ENCODE measurements at places on chromosomes 6 and 20.

- no peak for DNase-seq
- no peak overlapping the region for H3K27ac ChIP-seq
- no peaks in the 10 kb centered on the region for H3K27me3 ChIP-seq
- no peaks in the 10 kb centered on the region for H3K4me1 ChIP-seq
Measured at GRCh38 chr20:57451795-57452661, 60.8 kb downstream of the RBM38 start.

DNA sequence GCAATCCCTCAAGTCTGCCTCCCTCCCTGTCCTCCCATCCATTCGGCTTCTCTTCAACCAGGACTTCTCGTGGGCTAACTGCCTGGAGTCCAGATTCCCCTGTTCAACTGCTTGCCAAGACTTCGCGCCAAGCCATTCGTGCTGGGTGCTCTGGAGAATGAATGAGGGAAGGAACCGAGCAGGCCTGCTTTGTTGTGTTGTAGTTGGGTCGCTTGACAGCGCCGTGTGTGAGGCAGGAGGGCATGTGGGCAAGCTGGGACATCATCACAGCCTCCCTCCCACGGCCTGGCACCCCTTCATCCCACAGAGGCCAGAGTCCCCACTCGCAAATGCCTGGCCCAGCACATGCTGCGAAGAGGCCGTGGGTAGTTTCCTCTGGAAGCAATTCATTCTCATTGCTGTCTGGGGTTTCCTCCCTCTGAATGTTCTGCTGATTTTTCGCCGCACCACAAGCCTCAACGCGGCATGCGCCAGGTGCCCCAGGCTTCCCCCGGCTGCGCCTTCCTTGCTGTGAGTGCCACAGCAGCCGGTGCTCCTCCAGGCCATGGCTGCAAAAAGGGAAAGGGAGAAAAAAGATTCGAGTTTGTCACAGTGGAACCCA lies 336.0 kb downstream of the QKI start:
- DNase-seq: no peak
- H3K4me3 ChIP-seq: no peak overlapping the region
- no peaks in the 10 kb centered on the region for H3K4me1 ChIP-seq
- no peaks in the 10 kb centered on the region for H3K36me3 ChIP-seq
- H3K27me3 ChIP-seq: no peaks in the 10 kb centered on the region

DNA sequence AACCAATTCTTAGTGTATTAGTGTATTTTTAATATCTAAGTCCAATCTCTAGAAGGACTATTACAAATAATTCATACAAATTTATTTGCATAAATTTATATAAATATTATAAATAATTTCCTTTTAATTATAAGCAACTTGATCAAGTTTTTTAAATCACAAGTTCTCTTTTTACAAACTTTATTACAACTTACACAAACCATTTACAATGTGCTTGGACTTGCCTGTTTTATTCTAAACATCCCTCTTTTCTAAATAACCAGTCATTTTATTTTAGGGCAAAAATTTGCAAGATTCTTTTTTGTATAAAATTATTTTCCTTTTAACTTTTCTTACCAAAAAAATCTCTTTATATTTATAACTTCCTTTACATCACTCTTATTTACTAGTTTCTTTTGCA lies 83.5 kb upstream of the SYNCRIP start:
- no peaks in the 10 kb centered on the region for H3K36me3 ChIP-seq
- no peaks in the 10 kb centered on the region for H3K4me1 ChIP-seq
- no peaks in the 10 kb centered on the region for H3K27me3 ChIP-seq
- H3K4me3 ChIP-seq: no peak overlapping the region

DNA sequence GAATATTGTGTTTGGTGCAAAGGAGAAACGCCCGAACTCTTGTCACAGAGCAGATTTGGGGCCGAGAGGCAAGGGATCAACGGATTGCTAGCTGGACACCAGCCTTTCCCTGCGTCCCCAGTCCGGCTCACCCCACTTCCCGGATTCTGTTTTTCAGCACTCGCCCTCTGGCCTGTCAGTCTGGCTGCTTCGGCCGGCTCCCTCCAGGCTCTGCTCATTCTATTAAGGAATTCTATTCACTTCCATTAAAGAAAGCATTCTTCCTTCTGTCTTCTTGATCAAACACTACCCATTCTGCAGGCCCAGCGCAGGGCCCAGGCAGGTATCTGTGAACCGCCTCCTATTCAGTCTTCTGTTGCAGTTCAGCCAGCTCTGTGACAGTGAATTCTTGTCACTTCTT lies 91.7 kb downstream of the RNF182 start:
- no peak for DNase-seq
- no peaks in the 10 kb centered on the region for H3K36me3 ChIP-seq
- no peak overlapping the region for H3K27ac ChIP-seq
- H3K4me3 ChIP-seq: no peak overlapping the region
- no peaks in the 10 kb centered on the region for H3K27me3 ChIP-seq

GRCh38 chr20:22394583-22394982 lies 189.8 kb downstream of the FOXA2 start:
- DNase-seq: no peak
- no peak overlapping the region for H3K4me3 ChIP-seq
- peaks cover 4% of the 10 kb centered on the region for H3K4me1 ChIP-seq
- H3K27me3 ChIP-seq: no peaks in the 10 kb centered on the region
- no peak overlapping the region for H3K27ac ChIP-seq

DNA sequence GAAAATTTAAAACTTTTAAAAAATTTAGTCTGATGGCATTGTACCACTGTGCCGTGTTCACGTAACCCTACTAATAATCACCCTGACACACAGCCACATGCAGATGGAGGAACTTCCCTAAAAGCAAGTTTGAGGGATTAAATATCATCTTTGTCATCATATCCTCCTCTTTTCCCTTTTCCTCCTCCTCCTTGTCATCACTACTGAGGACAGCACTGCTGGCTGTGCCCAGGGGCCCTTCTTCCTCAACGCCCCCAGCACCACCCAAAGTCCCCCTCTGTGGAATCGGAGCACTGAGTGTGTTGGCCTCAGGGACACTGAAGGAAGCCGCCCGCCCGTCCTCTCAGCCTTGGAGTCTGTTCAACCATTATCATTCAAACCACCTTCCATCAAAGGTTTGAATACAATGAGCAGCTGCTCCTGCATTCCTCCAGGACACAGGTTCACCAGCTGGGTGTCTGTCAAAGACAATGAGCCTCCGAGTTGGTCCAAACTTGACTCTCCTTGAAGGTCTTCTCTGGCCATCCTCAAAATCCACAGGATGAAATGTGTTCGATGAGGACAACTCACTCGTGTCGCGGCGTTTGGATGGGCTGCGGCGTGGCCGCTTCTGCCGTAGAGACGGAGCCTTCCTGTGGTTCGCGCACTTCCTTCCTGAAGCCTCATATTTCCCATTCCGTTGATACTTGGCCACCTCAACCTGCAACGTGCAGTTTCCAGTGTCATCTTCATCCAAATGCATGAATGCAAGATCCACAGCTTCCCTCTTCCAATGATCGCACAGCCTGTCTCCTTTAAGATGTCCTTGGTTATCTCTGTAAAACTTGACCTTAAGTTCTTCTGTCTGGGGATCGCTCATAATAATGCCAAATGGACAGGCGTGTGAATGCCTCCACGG lies 23.3 kb downstream of the NQO2 start:
- H3K27me3 ChIP-seq: no peaks in the 10 kb centered on the region
- peaks cover 7% of the 10 kb centered on the region for H3K4me1 ChIP-seq
- no peak overlapping the region for H3K27ac ChIP-seq
- DNase-seq: no peak
- no peak overlapping the region for H3K4me3 ChIP-seq

GRCh38 chr20:9912858-9913434 lies 74.1 kb upstream of the PAK5 start:
- no peaks in the 10 kb centered on the region for H3K4me1 ChIP-seq
- H3K36me3 ChIP-seq: no peaks in the 10 kb centered on the region
- H3K4me3 ChIP-seq: no peak overlapping the region
- DNase-seq: peak; percentile 31

DNA sequence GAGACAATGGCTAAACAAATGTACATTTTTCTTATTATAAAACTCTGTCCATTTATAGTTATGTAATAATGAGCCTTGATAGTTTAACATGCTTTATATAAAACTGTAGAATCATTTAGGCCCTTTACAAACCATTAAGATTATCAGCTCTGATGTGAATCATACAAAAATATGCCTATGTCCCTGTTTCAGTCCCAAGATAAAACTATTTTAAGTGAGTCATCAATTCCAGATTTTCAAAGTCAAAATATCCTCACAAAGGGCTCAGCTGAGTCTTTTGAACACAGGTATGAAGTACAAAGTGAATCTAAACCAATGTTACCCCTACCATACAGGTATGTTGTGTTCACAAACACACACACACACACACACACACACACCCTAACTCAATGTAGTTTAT lies 88.0 kb downstream of the PTPRK start:
- H3K36me3 ChIP-seq: no peaks in the 10 kb centered on the region
- no peak overlapping the region for H3K4me3 ChIP-seq
- no peaks in the 10 kb centered on the region for H3K27me3 ChIP-seq
- H3K4me1 ChIP-seq: no peaks in the 10 kb centered on the region
- no peak overlapping the region for H3K27ac ChIP-seq

DNA sequence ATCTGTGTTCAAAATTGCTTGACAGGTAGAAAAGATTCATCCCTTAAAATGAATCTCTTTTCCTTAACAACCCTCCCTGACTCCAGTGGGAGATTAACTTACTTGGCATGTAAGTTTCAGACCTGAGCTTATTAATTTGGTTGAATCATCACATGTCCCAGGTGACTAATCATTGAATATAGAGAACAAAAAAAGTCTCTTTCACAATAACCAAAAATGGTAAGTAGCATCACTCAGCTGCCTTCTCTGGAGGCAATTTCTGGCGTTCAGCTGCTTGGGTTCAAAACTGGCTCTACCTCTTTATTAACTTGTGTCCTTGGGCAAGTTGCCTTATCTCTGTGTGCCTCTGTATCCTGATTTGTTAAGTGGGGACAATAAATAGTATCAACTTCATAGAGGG lies 2.9 kb downstream of the C6orf141 start:
- no peak for DNase-seq
- no peak overlapping the region for H3K27ac ChIP-seq
- no peaks in the 10 kb centered on the region for H3K36me3 ChIP-seq
- peaks cover 4% of the 10 kb centered on the region for H3K27me3 ChIP-seq
- no peak overlapping the region for H3K4me3 ChIP-seq
- no peaks in the 10 kb centered on the region for H3K4me1 ChIP-seq

DNA sequence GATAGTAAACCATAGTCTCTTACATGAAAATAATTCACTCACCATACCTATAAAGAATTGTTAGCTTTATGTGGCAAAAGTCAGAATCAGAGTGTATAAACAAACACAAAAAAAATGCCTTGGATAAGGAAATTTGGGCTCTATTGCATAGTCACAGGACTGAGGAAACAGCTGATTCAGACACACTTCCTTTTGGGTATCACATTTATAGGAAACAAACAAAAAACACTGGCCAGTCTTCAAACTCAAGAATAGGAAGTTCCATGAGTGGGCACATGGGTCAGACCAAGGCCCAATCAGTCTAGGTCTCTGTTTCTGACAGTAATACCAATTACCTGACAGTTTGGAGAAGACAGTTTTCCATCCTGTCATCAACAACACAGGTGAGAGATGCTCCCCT lies 8.0 kb downstream of the SLC18B1 start:
- no peak for DNase-seq
- H3K27me3 ChIP-seq: no peaks in the 10 kb centered on the region
- H3K27ac ChIP-seq: no peak overlapping the region
- no peak overlapping the region for H3K4me3 ChIP-seq
- no peaks in the 10 kb centered on the region for H3K36me3 ChIP-seq

- H3K4me1 ChIP-seq: peaks cover 1% of the 10 kb centered on the region
- no peak for DNase-seq
- no peaks in the 10 kb centered on the region for H3K27me3 ChIP-seq
- H3K4me3 ChIP-seq: no peak overlapping the region
- no peak overlapping the region for H3K27ac ChIP-seq
Measured at GRCh38 chr6:158283304-158283980, 28.8 kb upstream of the TULP4 start.
